ENCODE measurements at places on chromosomes 12 and 14.

GRCh38 chr14:34792598-34792997 lies 78.2 kb upstream of the CFL2 start:
- DNase-seq = no peak

DNA sequence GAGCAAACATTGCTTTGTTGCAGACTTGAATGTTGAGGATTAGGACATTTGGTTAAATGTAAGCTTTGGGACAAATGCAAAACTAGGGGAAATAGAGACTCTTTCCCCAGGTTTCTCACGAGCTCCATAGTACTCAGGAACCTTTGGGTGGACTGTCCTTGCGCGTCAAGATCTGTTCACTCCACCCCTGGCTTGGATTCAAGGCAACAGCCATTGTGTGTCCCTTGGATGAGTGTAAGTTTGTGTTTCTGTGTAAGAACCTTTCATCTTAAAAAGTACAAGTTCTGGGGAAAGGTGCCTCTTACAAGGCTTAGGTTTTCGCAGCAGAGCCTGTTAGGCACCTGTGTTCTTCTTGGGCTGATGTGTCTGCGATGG lies 3.7 kb downstream of the SUSD6 start:
- no peak for DNase-seq

- DNase-seq = peak; percentile 36
These were observed 53.4 kb upstream of the ANO4 start for GRCh38 chr12:100741084-100741711.

GRCh38 chr12:58588770-58589169 lies 331.5 kb downstream of the LRIG3 start:
- no peak for DNase-seq

- DNase-seq = no peak
These were observed 60.5 kb downstream of the SLC38A1 start for GRCh38 chr12:46208370-46208769.

GRCh38 chr12:26557326-26557725 lies 275.7 kb downstream of the ITPR2 start:
- no peak for DNase-seq

DNA sequence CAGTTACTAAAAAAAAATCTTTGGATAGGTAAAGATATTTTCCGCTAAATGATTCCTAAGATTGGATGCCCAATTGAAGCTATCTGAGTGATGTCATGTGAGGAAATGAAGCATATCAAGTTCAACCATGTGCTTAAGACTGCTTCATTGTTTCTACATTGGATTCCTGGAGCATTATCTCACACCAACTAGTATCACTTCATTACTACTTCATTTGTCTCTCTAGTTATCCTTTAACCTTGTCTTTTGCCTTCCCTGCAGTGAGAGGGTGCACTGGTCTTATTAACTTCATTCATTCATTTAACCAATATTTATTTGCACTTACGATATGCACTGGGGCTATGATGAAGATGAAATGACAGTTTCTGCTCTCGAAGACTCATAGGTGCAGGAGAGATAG lies 198.1 kb downstream of the SLC38A4 start:
- DNase-seq = no peak

- DNase-seq = no peak
These were observed 226.2 kb upstream of the LHX5 start for GRCh38 chr12:113697651-113698509.

GRCh38 chr14:95191445-95192199 lies 34.3 kb upstream of the DICER1 start:
- DNase-seq = no peak

DNA sequence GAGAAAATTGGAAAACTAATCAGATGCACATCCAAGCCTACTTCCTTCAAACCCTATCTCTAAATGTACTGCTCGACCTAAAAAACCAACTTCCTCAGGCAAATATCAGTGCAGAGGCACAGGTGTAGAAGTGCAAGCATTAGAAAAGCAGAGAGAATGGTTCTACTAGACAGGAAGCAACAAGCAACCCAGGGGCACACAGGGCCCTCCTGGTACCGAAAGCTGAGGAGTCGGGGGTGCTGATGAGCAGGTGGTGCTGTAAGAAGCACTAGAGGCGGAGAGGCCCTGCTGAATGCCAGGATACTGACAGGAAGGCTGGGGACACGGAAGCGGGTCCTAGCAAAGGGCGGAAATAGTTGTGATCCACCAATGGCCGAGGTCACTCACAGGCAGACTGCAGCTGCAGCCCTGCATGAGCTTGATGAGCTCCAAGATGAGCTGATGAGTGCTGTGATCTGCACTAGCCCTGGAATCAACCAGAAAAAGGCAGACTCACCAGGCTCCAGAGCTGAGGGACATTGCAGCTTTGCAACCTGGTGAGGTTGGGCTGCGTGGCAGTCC lies 85.9 kb downstream of the TTC7B start:
- no peak for DNase-seq

DNA sequence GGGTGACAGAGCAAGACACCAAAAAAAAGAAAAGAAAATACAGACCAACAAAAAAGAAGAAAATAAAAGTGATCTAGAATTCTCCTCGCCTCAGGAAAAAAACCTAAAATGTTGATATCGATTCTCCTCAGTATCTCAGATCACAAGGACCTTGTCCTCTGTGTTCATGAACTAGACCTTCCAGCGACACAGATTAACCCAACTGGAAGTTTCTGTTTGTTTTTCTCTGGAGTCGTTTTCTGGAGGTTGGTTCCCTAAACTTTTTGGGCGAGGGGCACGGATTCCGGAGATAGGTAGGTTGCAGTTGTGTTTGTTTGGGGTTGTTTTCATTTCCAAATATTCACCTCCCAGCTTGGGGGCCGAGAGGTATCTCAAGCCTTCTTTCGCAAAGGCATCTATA lies 559 bp upstream of the RFC5 start:
- DNase-seq = no peak

GRCh38 chr12:9118158-9118557 lies 2.4 kb upstream of the A2M start:
- DNase-seq = no peak

DNA sequence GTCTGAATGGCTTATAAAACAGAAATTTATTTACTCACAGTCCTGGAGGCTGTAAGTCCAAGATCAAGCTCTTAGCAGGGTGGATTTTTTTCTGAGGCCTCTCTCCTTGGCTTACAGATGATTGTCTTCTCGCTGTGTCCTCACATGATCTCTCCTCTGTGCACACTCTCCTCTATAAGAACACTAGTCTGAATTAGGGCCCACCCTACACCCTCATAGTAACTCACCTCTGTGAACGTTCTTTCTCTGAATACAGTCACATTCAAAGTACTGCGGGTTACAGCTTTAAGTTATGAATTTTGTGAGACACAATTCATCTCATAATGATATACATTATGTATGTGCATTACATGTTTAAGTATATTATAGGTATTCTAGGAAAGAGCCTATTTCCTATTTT lies 135.7 kb upstream of the ATXN7L3B start:
- DNase-seq = no peak

GRCh38 chr14:20386276-20386855 lies 26.9 kb downstream of the TEP1 start:
- no peak for DNase-seq

DNA sequence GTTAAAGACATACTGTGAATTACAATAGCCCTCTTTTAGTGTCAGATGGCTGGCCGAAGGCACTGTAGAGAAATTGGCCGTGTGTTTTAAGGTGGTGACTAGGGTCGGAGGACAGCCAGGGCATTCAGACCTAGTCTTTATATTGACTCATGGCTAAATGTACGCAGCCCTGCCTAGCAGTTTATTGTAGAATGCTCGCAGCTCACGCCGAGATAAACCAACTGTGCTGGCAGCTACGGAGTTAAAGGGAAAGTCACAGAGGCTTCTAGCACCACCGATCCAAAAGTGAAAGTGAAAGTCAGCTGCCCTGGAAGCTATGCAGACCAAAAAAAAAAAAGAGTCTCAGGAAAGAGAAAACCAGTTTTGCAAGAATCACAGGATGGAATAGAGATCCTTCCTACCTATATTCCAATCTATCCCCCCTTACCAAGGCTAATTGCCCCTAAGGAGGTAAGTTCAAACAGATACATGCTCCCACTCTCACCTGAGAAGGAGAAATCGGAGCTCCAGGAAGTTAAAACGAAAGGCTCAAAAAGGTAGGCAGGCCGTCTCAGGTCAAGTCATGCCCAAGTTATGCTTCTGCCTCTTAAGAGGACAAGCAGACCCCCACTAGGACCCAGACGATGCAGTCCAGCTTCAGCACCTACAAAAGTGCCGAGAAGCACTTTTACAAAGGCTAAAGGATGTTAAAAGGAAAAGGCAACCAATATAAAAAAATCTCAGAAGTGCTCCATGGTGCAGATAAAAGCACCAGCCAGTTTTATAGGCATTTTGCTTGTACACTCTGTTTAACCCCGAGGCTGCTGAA lies 24.8 kb downstream of the KLRK1 start:
- peak; percentile 72 for DNase-seq

DNA sequence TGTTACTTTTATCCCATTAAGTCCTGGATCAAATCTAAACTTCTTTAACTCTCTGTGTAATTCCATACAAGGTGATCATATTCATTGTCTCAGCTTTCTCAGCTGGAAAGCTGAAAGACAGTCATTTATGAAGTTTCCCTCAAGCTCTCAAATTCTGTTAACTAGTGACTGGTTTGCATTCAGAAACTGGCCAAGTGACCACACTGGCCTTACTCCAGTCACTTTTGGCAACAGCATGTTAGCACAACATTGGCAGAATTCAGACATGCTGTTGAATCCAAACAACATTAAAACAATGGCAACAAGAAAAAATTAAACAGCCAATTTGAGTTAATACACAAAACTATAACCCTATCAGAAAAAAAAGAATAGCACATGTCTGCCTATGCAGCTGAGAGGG lies 343.3 kb downstream of the MDGA2 start:
- DNase-seq = no peak

GRCh38 chr12:54588110-54588889 lies at the start of gene PPP1R1A:
PPP1R1A (minus strand) TSS chr12:54588659; CDS start chr12:54588488, 171 bp downstream.
- no peak for DNase-seq

GRCh38 chr12:27982385-27982784 lies 9.9 kb upstream of the PTHLH start:
- DNase-seq = no peak

DNA sequence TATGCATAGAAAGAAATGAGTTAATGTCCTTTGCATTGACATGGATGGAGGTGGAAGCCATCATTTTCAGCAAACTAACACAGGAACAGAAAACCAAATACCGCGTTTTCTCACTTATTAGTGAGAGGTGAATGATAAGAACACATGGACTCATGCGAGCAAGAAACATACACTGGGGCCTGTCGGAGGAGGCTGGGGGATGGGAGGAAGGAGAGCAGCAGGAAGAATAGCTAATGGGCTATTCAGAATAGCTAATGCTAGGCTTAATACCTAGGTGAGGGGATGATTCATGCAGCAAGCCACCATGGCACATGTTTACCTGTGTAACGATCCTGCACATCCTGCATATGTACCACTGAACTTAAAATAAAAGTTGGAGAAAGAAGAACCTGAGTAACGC lies 29.1 kb upstream of the SYT1 start:
- no peak for DNase-seq

- no peak for DNase-seq
These were observed at the start of gene C3AR1 for GRCh38 chr12:8065991-8066594. C3AR1 (minus strand) TSS chr12:8066359; CDS start chr12:8060185, 6,174 bp downstream.

DNA sequence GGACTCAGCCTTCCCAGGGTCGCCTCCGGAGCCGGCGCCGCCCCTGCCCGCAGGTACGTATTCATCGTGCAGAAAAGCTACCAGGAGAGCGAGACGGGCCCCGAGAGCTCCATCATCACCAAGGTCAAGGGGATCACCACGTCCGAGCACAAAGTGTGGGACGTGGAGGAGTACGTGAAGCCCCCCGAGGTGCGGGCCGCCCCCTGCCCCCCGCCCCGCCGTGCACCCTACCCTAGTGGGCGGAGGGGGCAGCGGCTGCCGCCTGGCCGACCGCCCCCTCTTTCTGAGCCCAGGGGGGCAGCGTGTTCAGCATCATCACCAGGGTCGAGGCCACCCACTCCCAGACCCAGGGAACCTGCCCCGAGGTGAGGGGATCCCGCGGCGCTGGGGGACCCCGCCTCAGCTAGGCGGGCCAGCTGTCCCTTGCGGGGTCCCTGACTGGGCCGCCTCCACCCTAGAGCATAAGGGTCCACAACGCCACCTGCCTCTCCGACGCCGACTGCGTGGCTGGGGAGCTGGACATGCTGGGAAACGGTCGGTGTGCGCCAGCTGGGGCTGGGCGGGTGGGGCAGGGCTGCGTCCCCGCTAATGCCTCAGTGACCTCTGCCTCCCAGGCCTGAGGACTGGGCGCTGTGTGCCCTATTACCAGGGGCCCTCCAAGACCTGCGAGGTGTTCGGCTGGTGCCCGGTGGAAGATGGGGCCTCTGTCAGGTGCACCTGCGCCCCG lies 973 bp downstream of the P2RX2 start:
- no peak for DNase-seq

GRCh38 chr12:130574402-130574801 lies 141.7 kb downstream of the RIMBP2 start:
- no peak for DNase-seq

DNA sequence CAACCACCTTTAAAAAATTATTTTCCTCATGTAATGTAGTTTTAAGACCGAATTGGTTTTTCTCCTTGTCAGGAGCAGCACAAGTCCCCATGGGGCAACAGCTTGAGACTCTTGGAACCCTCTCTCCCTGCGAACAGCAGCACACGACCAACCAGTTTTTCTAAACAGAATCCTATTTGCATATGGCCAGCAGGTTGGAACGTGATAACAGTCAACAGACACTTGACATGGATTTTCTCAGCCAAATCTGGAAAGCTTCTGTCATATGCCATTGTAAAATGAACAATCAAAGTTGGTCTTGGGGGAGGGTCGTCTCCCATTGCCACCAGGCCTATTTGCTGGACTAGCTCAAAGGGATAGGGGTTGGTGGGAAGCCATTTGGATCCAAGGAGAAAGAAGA lies 1915.0 kb upstream of the FLRT2 start:
- peak; percentile 3 for DNase-seq

- DNase-seq = no peak
These were observed 84.6 kb upstream of the DYNC1H1 start for GRCh38 chr14:101879529-101880336.

DNA sequence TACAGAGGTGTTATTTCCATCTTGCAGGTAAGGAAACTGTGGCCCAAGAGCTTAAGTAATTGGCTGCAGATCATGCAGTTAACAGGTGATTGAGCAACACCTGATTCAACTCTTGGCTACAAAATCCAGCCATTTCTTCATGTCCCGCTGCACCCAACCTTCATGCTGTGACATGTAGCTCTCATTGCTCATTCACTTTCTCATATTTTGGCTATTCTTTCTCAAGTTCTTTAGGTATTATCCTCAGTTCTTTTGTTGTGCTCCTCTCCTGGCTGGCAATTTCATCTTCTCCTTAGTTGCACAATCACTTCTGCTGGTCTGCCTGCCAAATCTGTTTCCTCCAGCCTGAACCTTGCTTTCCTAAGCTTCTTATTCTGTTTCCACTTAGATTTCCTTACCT lies 300.8 kb downstream of the SSPN start:
- no peak for DNase-seq

DNA sequence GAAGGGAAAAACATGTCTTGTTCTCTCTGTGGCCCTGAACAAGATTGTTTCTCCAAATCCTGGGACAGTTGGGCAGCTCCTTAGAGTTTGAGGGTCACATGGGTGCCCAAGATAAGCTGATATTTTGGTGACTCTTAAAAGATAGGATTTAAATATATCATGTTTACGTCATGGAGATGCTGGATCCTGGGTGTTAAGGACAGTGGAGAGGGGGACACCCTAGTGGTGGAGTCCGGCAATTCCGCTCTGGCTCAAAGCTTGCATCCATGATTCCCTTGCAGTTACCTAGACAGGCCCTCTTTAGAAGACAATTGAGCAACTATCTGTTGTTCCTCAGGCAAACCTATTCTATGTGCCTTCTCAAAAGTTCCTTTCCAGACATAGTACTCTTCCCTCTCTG lies 101.8 kb downstream of the CMKLR1 start:
- DNase-seq = no peak

All from NCI-H1436 (cell line).